Right ventricle myocardium inferior (tissue), 1 donor: ENCODE measurements at places on chromosomes 7 and 10. TPM values are rescaled to one million over a fixed set of nuclear protein-coding genes. Genes with fewer than 3 reads are reported as not detected.

DNA sequence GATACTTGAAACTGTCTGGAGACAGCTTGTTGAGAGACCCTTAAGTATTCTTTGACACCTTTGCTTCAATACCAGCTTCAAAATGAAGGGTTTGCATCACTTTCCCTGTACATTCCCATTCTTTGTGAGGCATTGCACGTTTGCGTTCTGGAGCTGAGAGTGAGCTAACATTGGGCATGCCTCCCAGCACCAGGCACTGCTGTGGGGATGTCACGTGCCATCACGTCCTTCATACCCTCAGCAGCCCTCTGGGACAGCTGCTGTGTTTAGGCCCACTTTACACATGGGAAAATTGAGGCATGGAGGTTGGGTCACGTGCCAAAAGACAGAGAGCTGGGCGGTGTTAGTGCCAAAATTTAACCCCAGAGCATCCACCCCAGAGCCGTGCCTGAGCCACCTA, 66.2 kb upstream of the INSYN2A start:
- DNase-seq = no peak

DNA sequence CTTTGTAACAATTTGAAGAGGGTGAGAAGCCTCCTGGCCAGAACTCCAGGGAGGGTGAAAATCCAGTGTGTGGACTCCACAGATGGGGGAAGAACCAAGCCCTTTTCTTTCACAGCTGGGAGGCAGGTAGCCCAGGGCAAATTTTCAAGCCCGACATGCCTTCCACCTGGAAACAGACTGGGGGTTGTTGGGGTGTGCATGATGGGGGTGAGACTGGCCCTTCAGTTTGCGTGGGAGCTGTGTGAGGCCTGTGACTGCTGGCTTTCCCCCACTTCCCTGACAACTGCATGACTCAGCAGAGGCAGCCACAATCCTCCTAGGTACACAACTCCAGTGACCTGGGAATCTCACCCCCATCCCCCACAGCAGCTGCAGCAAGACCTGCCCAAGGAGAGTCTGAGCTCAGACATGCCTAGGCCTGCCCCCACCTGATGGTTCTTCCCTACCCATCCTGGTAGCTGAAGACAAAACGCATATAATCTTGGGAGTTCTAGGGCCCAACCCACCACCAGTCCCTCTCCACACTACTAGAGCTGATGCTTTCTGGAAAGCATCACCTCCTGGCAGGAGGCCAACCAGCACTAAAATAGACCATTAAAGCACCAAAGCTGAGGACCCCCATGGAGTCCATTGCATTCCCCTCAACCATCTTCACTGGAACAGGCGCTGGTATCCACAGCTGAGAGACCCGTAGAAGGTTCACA, 445.4 kb downstream of the TFEC start:
- no peak for DNase-seq

GRCh38 chr10:110404413-110404812, 93.3 kb upstream of the DUSP5 start:
- no peak for DNase-seq

The MAGI2 gene
- 3.1 TPM for total RNA-seq

DNA sequence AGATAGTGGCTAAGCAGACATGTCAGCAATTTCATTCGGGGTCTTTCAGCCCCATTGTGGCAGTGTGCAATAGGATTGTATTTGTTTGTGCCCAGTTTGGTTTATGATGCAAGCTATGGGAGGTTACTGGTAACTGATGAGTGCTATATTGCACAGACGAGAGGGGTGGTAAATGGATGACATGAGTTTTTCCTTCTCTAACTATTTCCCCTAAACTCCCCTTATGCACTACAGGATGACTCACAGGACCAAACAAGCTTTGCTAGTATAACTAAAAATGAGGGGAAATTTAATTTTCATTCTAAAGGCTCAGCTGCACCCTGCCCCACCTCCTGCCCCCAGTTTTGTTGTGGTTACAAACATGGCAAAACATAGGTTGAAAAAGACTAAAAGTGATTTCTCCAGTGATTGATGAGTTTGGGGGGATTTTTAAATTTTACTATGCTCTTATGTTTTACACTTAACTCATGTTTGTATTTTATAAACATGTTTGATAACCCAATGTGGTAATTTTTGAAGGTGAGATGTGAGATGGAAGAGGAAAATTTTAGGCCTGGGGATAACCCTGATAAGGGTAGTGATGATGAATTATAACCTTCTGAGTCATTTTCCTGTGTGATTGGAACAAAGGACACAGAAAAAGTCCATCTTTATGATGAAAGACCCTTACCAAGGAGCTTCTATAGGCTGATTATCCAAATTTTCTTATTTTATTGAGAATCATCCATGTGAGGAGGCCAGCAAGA, 60.8 kb upstream of the NAMPT start:
- peak; percentile 55 for DNase-seq

- DNase-seq = no peak
Observed at GRCh38 chr10:99975942-99976809, 33.6 kb downstream of the DNMBP start.

The CLEC5A gene
- 0.41 TPM for total RNA-seq

DNA sequence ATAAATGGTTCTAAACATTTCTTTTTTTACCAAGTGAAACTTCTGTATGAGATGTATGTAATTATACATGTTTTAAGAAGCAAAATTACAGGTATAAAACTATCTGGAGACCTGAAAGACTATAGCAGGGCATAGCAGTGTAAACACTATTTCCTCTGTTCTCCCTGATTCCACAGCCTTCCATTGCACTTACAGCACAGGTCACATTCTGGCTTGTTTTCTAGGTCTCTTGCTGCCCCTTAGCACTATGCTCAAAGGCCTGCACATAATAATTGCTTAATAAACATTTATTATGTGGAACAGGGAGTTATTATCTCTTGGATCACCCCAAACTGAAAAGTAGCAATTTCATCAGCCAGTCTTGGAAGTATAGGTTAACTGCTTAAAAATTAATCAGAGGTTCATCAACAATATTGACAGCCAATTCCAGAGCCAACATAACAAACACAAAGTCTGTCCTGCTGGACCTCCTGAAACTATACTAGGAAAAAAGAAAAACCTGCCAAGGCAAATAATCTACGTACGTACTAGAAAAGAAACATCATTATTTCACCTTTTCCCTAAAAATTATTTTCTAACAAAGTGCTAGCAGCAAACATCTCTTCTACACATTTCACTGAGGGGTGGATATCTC, 43.2 kb downstream of the PANK1 start:
- DNase-seq = no peak

DNA sequence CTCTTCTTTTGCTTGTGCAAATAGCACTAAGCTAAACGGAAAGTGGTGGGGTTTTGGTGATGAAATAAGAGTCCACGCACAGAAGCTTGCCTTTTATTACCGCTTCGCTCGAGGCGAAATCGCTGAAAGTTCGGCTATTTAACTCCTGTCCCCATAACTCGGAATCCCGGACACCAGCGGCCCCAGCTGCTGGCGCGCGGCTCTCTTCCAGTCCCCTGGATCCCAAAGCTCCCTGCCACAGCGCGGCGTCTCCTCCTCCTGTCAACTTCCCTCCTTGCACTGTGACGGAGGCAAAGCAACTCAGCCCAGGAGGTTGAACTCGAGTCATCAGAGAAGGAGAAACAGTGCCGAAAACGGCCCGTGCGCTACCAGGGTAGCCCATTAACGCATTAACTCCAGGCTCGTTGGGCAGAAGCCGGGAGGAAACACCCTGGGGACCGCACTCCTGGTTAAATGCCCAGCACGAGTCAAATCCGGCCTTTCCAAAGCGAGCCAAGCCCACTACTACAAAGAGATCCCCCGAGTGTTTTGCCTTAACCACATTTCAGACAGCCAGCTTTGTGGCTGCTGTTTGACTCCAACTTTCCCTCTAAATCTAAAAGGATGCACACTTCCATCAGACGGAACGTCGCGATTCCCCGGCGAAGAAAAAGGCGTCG, 1.3 kb downstream of the SEMA3D start:
- DNase-seq = peak; percentile 66

DNA sequence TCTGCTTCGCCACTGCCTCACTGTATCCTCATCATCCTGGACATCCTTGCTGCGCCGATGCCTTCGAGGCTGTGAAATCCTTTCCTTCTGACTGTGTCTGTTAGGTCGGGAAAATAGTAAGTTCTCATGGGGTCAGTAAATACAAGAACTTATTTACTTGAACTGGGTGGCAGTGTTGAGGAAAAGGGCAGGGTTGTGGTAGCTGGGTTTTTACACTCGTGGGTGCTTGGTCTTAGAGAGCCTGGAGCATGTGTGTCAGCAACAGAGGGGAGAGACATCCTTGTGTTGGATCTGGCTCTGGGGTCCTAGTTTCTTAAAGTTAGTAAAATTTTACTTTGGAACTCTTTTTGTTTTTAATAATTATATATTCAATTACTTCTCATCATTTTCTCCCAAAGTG, 112.9 kb upstream of the GATA3 start:
- no peak for DNase-seq

DNA sequence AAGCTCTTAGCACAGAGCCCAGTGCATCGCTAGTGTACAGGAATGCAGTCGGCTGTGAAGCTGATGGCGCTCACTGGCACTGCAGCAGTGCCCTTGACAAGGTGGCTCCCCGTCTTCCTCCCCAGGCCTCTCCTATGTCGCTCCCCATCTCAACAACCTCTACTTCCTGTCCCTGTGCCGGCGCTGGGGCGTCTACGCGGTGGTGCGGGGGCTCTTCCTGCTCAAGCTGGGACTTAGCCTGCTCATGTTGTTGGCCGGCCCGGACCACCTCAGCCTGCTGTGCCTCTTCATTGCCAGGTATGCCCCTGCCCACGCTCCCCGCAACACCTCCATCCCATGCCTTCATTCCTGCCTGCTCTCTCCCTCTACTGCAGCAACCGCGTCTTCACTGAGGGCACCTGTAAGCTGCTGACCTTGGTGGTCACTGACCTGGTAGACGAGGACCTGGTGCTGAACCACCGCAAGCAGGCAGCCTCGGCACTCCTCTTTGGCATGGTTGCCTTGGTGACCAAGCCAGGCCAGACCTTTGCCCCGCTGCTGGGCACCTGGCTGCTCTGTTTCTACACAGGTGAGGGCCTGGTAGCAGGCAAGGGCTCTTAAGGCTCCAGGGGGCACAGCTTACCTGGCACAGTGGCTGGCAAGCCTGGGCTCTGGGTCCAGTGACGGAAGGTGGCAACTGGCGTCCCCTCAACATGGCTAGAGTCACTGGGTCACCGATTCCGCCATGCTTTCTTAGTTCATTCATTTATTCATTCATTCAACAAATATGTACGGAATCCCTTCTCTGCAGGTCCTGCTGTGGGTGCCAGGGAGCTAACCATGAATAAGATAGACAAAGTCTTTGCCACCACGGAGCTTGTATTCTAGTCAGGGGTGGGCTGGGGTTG, 22.3 kb upstream of the C10orf95 start:
- no peak for DNase-seq

DNA sequence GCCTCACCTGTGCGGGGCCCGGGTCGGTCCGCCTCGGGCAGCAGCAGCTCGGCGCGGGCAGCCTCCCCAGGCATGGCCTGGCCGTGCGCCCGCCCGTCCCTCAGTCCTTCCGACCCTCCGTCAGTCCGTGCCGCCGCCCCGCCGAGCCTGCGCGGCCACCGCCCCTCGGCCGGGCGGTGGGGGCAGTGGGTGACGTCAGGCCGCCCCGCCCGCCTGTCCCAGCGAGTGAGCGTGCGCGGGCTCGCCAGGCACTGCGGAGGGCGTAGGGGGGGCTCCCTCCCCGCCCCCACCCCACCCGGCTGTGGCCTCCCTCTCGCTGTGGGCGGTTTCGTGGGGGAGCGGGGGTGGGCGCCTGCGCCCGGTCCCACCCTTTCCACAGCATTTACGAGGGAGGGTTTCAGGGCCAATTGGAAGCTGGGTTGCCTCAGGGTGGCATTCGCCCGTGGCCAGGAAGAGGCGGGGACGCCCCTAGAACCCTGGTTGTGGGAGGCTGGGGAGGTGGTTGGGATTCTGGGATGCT, at the start of gene NACAD:
Gene NACAD (minus strand): TSS at position 149 of the 520 bp plus-strand sequence. CDS start 75 bp downstream, at position 74.
- no peak for DNase-seq

The ARMC10 gene
- total RNA-seq = 20.7 TPM

DNA sequence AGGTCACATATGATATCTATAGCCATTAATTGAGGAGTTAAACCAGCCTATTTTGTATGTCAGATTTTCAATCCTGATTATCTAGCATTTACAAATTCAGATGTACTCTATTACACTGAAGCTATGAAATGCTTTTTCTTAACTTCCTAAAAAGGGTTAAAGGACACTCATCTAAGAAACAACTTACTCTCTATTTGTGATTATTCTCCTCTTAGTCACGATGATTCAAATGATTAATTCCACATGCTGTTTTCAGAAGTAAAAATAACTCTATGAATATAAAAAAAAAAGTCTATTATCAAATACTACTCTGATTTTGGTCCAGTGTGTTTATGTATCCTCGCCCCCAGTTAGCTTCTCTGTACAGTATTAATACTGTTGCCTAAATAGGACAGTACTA, 1199.9 kb downstream of the GATA3 start:
- DNase-seq = no peak

The ELN gene
- 29.9 TPM for total RNA-seq

DNA sequence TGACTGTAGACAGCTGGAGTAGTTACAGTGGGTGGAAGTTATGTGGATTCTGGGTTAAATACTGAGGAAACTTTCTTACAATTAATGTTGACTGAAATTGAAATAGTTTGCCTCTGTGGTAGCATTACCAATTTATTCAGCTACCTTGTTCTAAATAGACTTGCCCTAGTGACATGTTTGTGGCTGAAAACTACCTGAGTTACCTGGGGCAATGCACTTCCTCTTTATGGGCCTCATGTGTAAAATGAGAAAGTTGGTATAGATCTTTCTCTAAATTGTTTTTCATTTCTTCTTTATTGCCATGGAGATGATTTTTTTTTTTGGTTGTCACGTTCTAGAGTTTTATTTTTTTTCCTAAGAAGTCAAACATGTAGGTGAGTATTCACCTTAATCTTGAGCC, 252.7 kb upstream of the CDC14C start:
- DNase-seq = no peak

DNA sequence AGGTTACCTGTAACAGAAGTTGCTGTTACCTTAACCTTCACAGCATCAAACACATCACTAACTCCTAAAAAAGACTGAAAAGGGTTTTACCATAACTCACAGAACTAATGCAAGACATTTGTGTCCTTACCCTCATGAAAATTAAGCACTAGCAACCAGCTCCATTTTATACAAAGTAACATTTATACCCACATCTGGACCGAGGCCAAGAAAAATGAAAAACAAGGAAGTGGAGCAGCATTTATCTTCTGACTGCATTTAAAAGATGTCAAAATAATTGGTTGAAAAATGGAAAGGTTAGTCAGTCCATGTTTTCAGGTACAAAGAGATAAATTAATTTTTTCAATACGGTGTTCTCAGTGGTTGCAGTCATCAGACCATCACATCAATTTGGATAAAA, 3.1 kb upstream of the RBP4 start:
- DNase-seq = no peak

DNA sequence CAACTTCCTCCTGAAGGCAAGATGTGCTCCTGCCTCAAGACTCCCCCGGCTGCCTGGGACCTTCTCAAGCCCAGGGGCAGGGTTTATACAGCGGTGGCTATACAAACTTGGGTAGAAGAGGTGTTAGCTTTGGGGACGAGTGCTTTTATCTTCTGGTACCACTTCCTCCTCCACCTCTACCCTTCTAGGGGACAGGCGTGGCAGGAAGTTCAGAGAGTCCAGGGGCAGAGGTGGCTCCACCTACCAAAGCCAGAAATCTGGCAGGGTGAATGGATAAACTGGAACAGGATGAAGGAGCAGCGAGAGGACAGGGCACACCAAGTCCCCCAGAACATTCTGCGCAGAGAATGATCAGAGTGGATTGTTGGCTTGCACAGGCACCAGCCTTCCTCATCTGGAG, 24.0 kb upstream of the TM9SF3 start:
- DNase-seq = no peak

GRCh38 chr7:929311-929711, 25.2 kb downstream of the ADAP1 start:
- DNase-seq = peak; percentile 49

The CLDN4 gene
- total RNA-seq = not detected

The GATA3 gene
- total RNA-seq = 1.3 TPM

The MUC12 gene
- not detected for total RNA-seq

The CTAGE15 gene
- not detected for total RNA-seq

The LAMB4 gene
- total RNA-seq = 0.19 TPM
